ENCODE measurements at places on chromosomes 7 and 10.

DNA sequence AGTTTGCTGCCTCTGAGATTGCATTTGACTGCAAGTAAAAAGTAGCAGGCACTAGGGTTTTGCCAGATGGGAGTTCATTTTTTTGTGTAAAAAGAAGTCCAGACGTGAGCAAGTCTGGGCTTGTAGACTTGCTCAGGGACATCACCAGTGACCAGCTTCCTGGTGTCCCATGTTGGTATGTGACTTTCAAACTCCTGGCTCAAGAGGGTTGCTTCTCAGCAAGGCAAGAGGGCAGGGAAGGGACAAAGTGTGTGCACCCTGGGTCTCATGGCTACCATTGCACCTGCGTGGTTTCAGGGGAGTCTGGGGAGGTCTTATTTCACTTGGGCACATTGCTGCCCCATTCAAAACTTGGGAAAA is 79.3 kb upstream of the ZNF716 start:
- no peak for DNase-seq

- peak; percentile 32 for DNase-seq
Measured at GRCh38 chr10:47330804-47331203, 8.6 kb downstream of the GDF2 start.

- DNase-seq, result no peak
Measured at GRCh38 chr7:95424716-95425115, 10.1 kb downstream of the PON2 start.

GRCh38 chr10:69421611-69422308 is 5.0 kb upstream of the TACR2 start:
- no peak for DNase-seq
